ENCODE measurements at places on chromosomes 16 and 17. TPM values are rescaled to one million over a fixed set of nuclear protein-coding genes. Genes with fewer than 3 reads are reported as not detected.

NOG gene
- 2.7 TPM for total RNA-seq

ZNF597 gene
- total RNA-seq, result 2.0 TPM

XYLT1 gene
- 17.0 TPM for total RNA-seq

NOXO1 gene
- total RNA-seq, result not detected

ABCA6 gene
- 7.9 TPM for total RNA-seq

C17orf50 gene
- not detected for total RNA-seq

RSPRY1 gene
- 43.1 TPM for total RNA-seq

LYRM9 gene
- total RNA-seq, result 11.8 TPM

GNGT2 gene
- not detected for total RNA-seq

CCL1 gene
- total RNA-seq, result not detected

CBX1 gene
- total RNA-seq, result 92.6 TPM

CHST6 gene
- total RNA-seq, result 0.22 TPM

CACNG5 gene
- total RNA-seq, result not detected

BANP gene
- total RNA-seq, result 38.5 TPM

GRAP gene
- under 0.01 TPM for total RNA-seq

CCL14 gene
- not detected for total RNA-seq

TP53TG3 gene
- total RNA-seq, result not detected

VTN gene
- 0.11 TPM for total RNA-seq

CASKIN1 gene
- total RNA-seq, result 0.33 TPM

SRCIN1 gene
- total RNA-seq, result 0.12 TPM

USP6 gene
- under 0.01 TPM for total RNA-seq

PVALEF gene
- total RNA-seq, result not detected

TMEM100 gene
- 0.12 TPM for total RNA-seq

ARHGAP23 gene
- 57.9 TPM for total RNA-seq

WFIKKN1 gene
- total RNA-seq, result 0.25 TPM

ZDHHC1 gene
- 6.2 TPM for total RNA-seq

KRT12 gene
- not detected for total RNA-seq

ATP1B2 gene
- not detected for total RNA-seq

SLC46A1 gene
- 3.1 TPM for total RNA-seq

TP53TG3F gene
- total RNA-seq, result not detected

VWA3A gene
- total RNA-seq, result 0.11 TPM

HCRT gene
- not detected for total RNA-seq

CACNG4 gene
- not detected for total RNA-seq

CHST5 gene
- 0.11 TPM for total RNA-seq

CD300LF gene
- total RNA-seq, result not detected

CEP131 gene
- total RNA-seq, result 15.4 TPM

KRTAP1-5 gene
- total RNA-seq, result 54.1 TPM

AGRP gene
- total RNA-seq, result not detected

SLC5A2 gene
- under 0.01 TPM for total RNA-seq

MT1A gene
- total RNA-seq, result 3.9 TPM

CETP gene
- not detected for total RNA-seq

EPX gene
- not detected for total RNA-seq

GAS2L2 gene
- total RNA-seq, result not detected

PPY gene
- not detected for total RNA-seq

CLEC19A gene
- not detected for total RNA-seq

ALOXE3 gene
- 0.25 TPM for total RNA-seq

C16orf92 gene
- not detected for total RNA-seq

NOD2 gene
- 0.25 TPM for total RNA-seq

SHISA9 gene
- total RNA-seq, result under 0.01 TPM

IL21R gene
- total RNA-seq, result 5.2 TPM

KRT24 gene
- total RNA-seq, result not detected

TPSD1 gene
- not detected for total RNA-seq

NPIPB2 gene
- 6.2 TPM for total RNA-seq

All from uterine smooth muscle cell (primary cell).